ENCODE measurements at places on chromosomes 16 and 17. TPM values are rescaled to one million over a fixed set of nuclear protein-coding genes. Genes with fewer than 3 reads are reported as not detected.

KIF19 gene
- 0.01 TPM for total RNA-seq

NTN1 gene
- 0.46 TPM for total RNA-seq

DNAJA2 gene
- total RNA-seq, result 77.0 TPM

ST6GALNAC1 gene
- not detected for total RNA-seq

MT1A gene
- total RNA-seq, result 12.1 TPM

CCDC102A gene
- 9.9 TPM for total RNA-seq

TBC1D3C gene
- not detected for total RNA-seq

OTOP2 gene
- total RNA-seq, result 0.06 TPM

MILR1 gene
- 1.8 TPM for total RNA-seq

CCL4L2 gene
- total RNA-seq, result not detected

OR1D2 gene
- not detected for total RNA-seq

ZNF286A gene
- 37.9 TPM for total RNA-seq

MRPL58 gene
- total RNA-seq, result 81.1 TPM

PDIA2 gene
- total RNA-seq, result 0.23 TPM

KRTAP9-4 gene
- total RNA-seq, result not detected

Data from A549 treated with CpdA at 1 μM for 4 hours (cell line).